ENCODE measurements at places on chromosomes 3 and 15.

- DNase-seq, result no peak
These were observed 7.3 kb upstream of the SEMA3F start for GRCh38 chr3:50147861-50148260.

GRCh38 chr3:38138349-38139190 is at the start of gene MYD88:
MYD88 (plus strand) TSS chr3:38138661; CDS start chr3:38138701, 40 bp downstream.
- peak; percentile 87 for DNase-seq

- no peak for DNase-seq
These were observed 806 bp upstream of the LRRC28 start for GRCh38 chr15:99250494-99250856.

GRCh38 chr3:55094676-55095075 is 166.8 kb upstream of the LRTM1 start:
- DNase-seq, result no peak

GRCh38 chr3:97713634-97714033 is 50.9 kb upstream of the ARL6 start:
- no peak for DNase-seq

DNA sequence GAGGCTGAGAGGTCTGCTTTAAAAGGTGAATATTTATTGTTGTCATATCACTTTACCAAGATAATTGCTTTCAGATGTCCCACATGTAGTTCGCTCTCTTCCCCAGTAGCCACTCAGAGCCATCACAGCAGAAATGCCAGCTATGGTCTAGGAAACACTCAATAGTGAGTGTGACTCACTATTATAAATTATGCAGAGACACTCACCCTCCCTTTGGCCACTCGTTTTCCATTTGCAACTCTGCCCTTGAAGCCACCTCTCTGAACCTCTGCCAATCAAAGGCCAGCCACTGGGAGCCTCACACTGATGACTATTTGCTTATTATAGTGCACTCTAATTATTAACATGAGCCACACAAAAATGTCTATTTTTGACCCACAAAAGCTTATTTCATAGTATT is 328.1 kb upstream of the ATP10A start:
- DNase-seq, result no peak

DNA sequence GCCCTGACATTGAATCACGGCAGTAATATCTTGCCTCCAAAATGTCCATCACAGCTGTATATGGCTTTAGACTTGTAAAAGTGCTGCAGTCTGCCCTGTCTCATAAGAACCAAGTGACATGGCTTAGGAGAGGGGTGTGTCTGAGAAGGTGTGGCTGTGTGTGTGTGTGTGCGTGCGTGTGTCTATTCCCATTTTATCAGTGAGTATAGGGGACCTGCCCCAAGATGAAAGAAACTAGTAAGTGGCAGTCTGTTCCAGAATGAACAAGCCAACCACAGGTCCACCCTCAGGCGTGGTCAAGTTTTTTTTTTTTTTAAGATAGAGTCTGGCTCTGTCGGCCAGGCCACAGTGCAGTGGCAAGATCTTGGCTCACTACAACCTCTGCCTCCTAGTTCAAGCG is 5.6 kb upstream of the RHOV start:
- no peak for DNase-seq

DNA sequence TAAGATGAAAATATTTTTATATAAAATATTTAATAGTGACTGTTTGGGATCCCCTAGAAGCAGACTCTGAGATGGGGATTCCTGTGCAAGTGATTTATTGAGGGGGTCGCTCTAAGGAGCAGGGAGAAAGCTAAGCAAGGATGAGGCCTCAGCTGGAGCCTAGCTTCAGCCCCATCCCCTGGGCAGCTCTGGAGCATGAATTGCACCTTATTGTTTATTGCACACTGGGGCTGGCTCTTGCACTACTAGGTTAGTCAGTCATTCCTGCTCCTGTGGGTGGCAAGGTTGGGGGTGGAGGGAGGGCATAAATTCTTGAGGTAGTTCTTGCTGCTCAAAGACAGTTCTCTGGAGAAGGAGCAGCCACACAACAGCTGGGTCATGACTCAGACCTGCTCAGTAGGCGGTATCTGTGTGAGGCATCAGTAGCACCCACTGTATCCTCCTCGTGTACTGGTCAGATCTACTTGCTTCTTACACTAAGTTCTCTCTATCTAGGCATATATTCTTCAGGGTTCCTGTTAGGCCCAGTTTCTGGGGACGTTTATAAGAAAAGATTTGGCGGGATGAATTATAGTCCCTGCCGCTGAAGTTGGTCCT is 27.2 kb upstream of the TNFSF10 start:
- DNase-seq, result no peak

- DNase-seq, result no peak
These were observed 18.3 kb downstream of the SLC12A8 start for GRCh38 chr3:125194061-125194848.

DNA sequence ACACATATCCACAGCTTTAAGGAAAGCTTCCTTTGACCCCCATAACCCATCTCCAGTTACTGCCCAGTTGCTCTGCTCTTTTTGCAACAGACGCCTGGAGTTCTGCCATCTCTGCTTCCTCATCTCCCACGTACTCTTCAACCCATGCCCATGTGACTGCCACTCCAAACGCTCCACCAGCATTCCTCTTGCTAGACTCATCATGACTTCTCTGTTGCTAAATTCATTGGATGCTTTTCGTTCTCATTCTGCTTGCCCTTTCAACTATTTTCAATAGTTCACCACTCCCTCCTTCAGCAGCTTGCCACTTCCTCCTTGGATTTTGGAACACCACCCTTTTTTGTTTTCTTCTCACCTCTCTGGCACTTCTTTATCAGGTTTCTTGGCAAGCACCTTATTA is 2.7 kb upstream of the KNSTRN start:
- peak; percentile 62 for DNase-seq

GRCh38 chr15:74631408-74631807 is 15.8 kb downstream of the CLK3 start:
- DNase-seq, result no peak

Data from stomach (tissue), 19 donors.